ENCODE measurements at places on chromosomes 6 and 20.

GRCh38 chr6:13044390-13044789 is 283.9 kb downstream of the TBC1D7 start:
- DNase-seq, result no peak

- DNase-seq, result no peak
These were observed 508.3 kb downstream of the PRKN start for GRCh38 chr6:162219266-162219665.

DNA sequence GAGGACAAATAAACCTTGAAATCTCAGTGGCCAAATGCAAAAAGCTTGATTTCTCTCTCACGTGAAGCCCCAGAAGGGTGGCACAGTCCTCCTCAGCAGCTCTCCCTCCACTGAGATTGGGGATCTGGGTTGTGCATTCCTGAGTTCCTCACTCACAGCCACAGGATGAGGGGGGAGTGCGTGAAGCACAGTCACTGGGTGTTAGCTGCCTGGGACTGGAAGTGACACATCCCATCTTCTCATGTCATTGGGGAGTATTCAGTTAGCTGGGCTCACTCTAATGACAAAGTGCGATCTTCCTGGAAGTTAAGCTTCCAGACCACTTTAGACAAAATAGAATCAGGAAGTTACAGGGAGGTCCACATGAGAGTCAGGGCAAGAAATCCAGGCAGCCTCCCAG is 192.2 kb upstream of the LRFN2 start:
- no peak for DNase-seq

DNA sequence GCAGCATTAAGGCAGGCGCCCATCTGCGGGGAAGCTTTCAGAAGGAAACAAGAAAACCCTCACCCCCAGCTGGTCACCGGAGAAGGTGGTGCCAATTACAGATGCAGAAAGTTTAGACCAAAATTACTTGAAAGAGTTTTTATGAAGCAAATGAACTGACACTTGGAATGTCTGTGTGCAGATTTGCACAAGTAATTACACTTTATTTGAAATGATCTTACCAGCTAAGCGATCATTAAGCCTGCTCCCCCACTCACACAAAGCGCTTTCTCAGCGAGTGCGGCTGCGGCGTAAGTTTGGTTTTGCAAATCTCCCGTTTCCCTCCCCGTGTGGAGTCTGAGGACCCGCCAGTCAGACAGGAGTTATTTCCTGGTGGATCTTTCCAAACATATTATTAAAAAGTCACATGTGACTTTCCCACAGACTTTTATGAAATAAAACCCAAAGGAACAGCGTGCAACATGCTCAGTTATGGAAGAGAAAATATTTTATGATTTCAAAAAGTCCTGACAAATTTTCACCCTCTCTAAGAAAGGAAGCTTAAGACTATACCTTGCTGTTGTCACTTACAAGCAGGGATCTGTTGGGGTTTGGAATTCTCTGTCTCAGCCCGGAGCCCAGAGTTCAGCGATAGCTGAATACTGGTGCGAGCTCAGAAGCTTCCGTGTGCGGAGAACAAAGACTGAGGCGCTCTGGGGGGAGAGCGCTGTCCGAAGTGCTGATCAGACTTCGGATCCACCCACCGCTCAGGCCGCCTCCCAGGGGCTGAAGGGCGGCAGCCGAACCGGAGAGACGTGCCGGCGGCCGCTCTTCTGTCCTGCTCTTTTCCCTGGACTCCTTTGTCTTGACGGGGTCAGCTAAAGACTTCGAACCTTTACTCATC is 2.7 kb upstream of the MYT1 start:
- no peak for DNase-seq

- no peak for DNase-seq
These were observed 8.5 kb downstream of the EBF4 start for GRCh38 chr20:2700913-2701620.

- DNase-seq, result no peak
These were observed 45.0 kb downstream of the LIN28B start for GRCh38 chr6:105001906-105002305.

DNA sequence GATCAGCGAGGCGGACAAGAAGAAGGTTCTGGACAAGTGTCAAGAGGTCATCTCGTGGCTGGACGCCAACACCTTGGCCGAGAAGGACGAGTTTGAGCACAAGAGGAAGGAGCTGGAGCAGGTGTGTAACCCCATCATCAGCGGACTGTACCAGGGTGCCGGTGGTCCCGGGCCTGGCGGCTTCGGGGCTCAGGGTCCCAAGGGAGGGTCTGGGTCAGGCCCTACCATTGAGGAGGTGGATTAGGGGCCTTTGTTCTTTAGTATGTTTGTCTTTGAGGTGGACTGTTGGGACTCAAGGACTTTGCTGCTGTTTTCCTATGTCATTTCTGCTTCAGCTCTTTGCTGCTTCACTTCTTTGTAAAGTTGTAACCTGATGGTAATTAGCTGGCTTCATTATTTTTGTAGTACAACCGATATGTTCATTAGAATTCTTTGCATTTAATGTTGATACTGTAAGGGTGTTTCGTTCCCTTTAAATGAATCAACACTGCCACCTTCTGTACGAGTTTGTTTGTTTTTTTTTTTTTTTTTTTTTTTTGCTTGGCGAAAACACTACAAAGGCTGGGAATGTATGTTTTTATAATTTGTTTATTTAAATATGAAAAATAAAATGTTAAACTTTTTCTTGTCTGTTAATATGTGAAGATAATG is 2.2 kb downstream of the HSPA1B start:
- DNase-seq, result no peak

DNA sequence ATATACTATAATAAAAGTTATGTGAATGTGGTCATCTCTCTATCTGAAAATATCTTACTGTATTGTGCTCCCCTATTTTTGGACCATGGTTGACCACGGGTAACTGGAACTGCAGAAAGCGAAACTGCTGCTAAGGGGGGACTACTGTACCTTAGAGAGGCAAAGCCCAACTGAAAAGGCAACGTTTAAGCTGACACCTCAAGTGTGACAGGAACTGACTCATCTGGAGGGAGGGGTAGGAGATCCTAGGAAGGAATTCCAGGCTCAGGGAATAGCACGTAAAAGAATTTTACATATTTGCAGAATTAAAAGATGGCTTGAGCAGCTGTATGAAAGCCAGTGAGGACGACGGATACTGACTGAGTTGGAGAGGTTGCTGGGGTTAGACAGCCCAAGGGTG is 34.8 kb downstream of the ELOVL2 start:
- no peak for DNase-seq

DNA sequence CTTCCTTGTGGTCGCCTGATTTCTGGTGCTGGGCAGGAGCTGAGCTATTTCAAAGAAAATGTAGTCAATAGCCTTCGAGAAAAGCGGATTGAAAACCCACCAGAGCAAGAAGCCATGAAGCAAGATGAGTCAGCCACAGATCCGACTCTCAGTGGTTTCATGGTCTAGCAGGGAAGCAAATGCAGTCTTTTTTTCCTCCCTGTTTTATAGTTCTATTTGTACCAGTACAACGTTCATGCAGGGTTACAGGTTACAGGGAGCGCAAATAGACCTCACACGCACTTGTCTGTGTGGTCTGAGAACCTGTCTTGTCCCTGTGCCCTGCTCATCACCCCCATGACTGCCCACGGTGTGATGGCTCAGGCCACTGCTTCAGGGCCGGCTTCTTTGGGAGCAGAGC is 309.8 kb upstream of the SUPT3H start:
- no peak for DNase-seq

- no peak for DNase-seq
These were observed 65.8 kb downstream of the PHACTR2 start for GRCh38 chr6:143743301-143744166.

- no peak for DNase-seq
These were observed 76.8 kb downstream of the NCOA7 start for GRCh38 chr6:125867483-125867942.

GRCh38 chr20:57941604-57942381 is 232.0 kb upstream of the PMEPA1 start:
- DNase-seq, result no peak

GRCh38 chr6:68634726-68635411 is at the start of gene ADGRB3:
Gene ADGRB3, plus strand, starts transcription at chr6:68635282. Its CDS starts 3,394 bp downstream, at chr6:68638676.
- peak; percentile 83 for DNase-seq

DNA sequence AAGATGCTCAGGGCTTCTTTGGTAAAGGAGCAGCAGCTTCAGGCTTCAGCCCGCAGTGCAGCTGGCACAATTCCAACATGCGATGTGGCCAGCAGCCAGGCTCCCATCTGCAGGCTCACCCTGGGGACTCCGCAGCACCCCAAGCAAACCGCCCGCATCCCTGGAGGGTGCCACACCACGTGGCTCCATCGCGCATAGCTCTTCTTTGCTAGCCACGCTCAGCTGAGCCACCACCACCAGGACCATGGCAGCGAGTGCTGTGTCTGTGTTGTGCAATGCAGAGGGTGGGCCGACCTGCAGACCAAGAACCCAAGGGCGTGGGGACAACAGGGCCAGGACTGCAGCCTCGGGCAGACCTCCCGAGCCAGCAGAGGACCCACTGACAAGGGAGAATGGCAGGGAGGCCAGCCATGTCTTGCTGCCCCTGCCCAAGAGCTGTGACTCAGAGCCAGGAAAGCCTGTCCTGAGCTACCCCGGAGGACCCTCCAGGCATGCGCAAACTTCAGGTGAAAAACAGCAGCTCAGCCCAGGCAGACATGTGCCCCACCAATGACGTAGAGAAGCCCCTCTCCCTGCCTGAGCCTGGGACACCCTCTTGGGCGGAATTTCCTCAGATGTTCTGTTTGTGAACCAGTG is 87.8 kb downstream of the GINS1 start:
- no peak for DNase-seq

- DNase-seq, result no peak
These were observed 1.0 kb upstream of the PCK1 start for GRCh38 chr20:57559658-57560553.

DNA sequence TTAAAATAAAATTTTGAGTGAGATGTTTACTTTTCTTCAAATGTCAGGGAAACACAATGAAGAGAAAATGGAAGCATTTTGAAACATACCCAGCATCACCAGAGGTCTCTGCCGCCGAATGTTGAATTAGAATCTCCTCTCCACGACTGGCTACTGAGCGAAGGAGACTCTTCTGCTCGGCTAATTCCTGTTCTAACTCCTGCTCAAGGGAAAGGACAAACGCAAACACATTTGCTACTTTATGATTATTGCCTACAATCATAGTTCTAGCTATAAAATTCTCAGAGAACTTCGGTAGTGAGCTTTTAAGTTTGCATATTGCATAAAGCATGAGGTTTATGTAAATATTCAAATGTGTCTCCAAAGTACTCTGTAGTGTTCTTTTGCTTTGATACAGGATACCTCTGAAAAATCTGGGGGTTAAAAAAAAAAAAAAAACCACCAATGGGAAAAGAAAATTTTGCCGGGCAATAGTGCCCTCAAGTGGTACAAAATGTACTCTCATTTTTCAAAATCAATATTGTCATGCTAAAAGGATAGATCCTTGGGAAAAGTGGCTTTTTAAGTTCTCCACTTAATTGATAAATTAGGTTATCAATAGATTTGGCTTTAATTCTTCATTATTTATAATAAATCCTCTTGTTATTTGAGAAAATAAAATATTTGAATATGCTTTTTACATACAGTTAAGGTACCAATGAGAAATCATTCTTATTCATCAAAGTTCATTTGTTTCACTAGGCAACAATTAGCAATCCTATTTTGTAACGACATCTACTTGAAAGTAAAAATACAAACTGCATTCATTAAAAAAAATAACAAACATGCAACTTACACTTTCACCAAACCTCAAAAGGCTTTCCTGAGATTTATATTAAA is 369.0 kb downstream of the SYNE1 start:
- no peak for DNase-seq

DNA sequence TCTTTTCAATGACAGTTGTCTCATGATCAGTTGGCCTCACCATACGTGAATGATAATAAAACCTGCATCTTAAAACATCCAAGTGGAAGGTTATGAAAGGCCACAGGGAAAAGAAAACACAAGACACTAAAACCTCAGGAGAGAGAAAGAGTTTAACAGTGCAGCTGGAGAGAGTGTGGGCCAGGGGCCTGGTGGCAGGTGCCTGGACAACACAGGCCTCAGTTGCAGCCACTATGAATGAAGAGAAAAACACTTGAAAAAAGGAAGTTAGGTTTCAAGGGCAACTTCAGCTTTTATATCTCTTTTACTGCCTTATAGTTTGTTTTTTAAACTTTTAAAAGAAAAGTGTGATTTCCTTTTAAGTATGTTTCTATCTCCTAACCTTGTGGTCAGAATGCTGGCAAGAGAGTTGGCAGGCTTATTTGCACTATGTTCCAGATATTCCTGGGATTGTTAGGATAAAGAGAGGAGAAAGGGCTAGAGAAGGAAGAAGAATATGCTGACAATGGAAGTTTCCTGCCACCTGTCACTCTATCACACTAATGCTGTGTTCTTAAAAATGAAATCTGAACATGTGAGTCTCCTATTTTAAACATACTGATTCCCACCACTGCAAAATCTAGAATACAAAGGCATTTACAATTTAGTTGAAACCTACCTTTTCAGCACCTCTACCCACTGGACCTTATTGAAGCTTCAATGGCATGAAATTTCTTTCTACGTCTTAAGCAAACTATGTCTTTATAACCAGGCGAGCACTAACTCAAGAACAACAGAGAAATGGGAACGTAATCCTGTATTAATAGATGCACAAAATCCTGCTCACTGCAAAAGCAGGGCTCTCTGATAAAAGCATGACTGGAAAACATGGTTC is 222.4 kb downstream of the CD83 start:
- no peak for DNase-seq

DNA sequence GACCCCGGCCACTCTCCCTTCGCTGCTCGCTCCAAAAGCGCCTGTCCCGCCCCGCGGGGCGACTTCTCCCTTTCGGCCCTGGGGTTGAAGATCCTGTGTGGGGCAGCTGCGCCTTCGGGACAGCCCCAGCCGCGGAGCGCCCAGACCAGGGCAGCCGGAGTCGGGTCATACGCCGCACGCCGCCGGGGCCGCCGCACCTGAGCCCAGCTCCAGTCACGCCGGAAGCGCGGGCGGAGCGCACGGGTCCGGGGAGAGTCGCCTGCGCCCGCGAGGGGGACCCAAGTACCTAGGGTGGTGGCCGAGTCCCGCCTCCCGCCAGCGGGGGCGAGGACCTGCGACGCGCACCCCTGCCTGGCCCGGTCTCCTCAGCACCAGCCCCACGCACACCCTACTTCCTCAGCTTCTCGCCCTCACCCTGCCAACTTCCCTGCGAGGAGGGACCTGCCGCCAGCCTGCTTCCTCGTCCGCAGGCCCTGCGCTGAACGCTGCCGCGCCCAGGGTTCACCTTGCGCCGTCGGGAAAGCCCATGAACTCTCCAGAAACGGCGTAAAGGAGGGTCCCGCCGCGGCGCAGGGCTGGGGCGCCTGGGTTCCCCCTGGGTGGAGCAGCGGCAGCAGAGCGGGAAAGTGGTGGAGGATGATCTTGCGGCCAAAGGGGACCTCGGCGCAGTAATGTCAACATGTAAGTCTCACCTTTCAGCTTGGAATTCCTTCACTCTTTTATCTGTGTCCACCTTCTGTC is at the start of gene ADGRG6:
TSS of gene ADGRG6 (plus strand) at position 357 of the 741 bp plus-strand sequence. CDS start at position 680, 323 bp downstream.
- peak; percentile 71 for DNase-seq

DNA sequence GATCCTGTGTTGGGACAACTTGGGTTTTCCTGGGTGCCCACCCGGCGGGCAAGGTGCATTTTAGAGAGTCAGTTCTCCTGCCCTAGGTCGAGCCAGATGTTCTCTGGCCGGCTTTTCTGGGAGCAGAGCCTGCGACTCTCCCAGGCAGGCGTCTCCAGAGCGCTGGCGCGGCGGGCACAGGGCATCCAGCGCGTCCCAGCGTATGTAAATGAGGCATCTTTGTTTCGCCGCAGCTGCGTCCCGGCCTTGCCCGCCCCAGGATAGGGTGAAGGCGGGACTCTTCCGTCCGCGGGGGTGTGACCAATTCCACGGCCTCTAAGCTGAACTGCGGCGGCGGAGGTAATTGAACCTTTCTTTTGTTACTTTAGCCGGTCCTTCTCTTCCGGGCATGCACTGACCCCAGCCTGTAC is 9.1 kb downstream of the GRIK2 start:
- DNase-seq, result no peak

- no peak for DNase-seq
These were observed 27.8 kb downstream of the ACSS2 start for GRCh38 chr20:34904202-34904621.
